ENCODE measurements at places on chromosomes 6 and 20. TPM values are rescaled to one million over a fixed set of nuclear protein-coding genes. Genes with fewer than 3 reads are reported as not detected.

The RAET1E gene
- 0.55 TPM for total RNA-seq

The FOXS1 gene
- 5.4 TPM for total RNA-seq

The HCK gene
- 3.7 TPM for total RNA-seq

The CALHM4 gene
- total RNA-seq: not detected

The MATN4 gene
- not detected for total RNA-seq

The CCDC28A gene
- total RNA-seq: 28.9 TPM

The SLC17A4 gene
- under 0.01 TPM for total RNA-seq

The NKX2-4 gene
- not detected for total RNA-seq

The COL9A1 gene
- total RNA-seq: not detected

The SLC17A3 gene
- not detected for total RNA-seq

The CHRNA4 gene
- not detected for total RNA-seq

The TOMM6 gene
- 111 TPM for total RNA-seq

The NR2E1 gene
- not detected for total RNA-seq

The TCP11 gene
- total RNA-seq: not detected

The MRPL2 gene
- total RNA-seq: 44.4 TPM

The ADGRB3 gene
- 5.3 TPM for total RNA-seq

The FLRT3 gene
- 5.2 TPM for total RNA-seq

The CST5 gene
- not detected for total RNA-seq

The VSX1 gene
- total RNA-seq: not detected

The TPD52L2 gene
- 77.8 TPM for total RNA-seq

The CDKAL1 gene
- total RNA-seq: 5.0 TPM

The GTSF1L gene
- total RNA-seq: not detected

The PROKR2 gene
- not detected for total RNA-seq

The C2 gene
- 4.1 TPM for total RNA-seq

The LY6G6F gene
- not detected for total RNA-seq

The HSPA1L gene
- total RNA-seq: 1.5 TPM

The LHFPL5 gene
- total RNA-seq: not detected

The SCRT2 gene
- total RNA-seq: not detected

The TREML1 gene
- total RNA-seq: not detected

The RIPPLY2 gene
- not detected for total RNA-seq

The MAPK13 gene
- 0.26 TPM for total RNA-seq

The HCRTR2 gene
- 0.21 TPM for total RNA-seq

The BPIFA1 gene
- not detected for total RNA-seq

The F13A1 gene
- total RNA-seq: 58.8 TPM

The PM20D2 gene
- 5.6 TPM for total RNA-seq

The FRK gene
- 2.3 TPM for total RNA-seq

The NRN1 gene
- total RNA-seq: 1.3 TPM

The RPN2 gene
- 126 TPM for total RNA-seq

The KIAA1755 gene
- total RNA-seq: 47.6 TPM

The AKAP12 gene
- 47.6 TPM for total RNA-seq

The CD109 gene
- 30.6 TPM for total RNA-seq

The LY86 gene
- total RNA-seq: not detected

The C6orf141 gene
- 4.2 TPM for total RNA-seq

The HRH3 gene
- total RNA-seq: not detected

The PTK7 gene
- total RNA-seq: 134 TPM

The C6orf132 gene
- total RNA-seq: 1.0 TPM

The LEMD2 gene
- total RNA-seq: 31.0 TPM
